Cortex of kidney (tissue), 1 donor: ENCODE measurements at places on chromosomes 4 and X.

GRCh38 chr4:78584863-78585547 is 33.4 kb downstream of the ANXA3 start:
- DNase-seq = no peak

DNA sequence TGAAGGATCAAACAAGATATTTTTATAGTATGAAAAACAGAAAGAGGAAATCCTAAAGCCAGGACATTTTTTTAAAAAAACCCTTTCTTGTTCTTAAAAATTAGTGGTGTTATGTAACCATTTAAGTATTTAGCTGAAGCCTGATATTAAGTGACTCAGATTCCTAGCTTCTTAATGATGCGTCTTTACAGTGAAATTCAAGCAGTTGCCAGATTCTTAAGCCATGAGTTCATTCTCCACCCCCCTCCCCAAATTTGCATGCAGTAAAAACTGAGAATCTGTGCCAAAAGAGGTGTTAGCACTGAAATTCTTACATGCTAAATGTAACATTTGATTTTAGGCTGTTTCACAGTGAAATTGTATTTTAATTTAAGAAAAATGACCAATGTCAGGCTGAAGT is 180.8 kb downstream of the RAPGEF2 start:
- DNase-seq = no peak

DNA sequence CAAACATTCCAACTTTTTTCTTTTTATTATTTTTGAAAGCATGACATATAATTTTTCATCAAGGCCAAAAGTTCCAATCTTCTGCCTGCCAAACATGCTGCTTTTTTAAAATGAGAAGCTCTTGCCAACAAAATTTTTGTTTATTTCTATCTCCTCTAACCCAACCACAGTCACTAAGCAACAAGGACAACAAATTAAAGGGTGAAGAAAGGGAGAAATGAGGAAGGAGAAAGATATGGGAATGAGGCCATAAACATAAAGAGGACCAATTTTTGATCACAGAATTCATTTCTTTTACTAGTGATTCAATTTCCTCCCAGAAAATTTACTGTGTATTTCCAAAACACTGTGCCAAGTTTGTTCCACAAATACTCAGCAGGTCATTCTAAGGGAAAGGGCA is 537.0 kb upstream of the DIAPH2 start:
- DNase-seq = no peak

GRCh38 chrX:53714580-53715345 is 28.2 kb upstream of the HUWE1 start:
- DNase-seq = no peak

- DNase-seq = no peak
These were observed 1.6 kb upstream of the ARMCX6 start for GRCh38 chrX:101619364-101619763.

GRCh38 chr4:166128403-166128802 is 255.4 kb downstream of the TLL1 start:
- no peak for DNase-seq
